HuH-7 (cell line): ENCODE measurements at places on chromosomes 11 and 22.

DNA sequence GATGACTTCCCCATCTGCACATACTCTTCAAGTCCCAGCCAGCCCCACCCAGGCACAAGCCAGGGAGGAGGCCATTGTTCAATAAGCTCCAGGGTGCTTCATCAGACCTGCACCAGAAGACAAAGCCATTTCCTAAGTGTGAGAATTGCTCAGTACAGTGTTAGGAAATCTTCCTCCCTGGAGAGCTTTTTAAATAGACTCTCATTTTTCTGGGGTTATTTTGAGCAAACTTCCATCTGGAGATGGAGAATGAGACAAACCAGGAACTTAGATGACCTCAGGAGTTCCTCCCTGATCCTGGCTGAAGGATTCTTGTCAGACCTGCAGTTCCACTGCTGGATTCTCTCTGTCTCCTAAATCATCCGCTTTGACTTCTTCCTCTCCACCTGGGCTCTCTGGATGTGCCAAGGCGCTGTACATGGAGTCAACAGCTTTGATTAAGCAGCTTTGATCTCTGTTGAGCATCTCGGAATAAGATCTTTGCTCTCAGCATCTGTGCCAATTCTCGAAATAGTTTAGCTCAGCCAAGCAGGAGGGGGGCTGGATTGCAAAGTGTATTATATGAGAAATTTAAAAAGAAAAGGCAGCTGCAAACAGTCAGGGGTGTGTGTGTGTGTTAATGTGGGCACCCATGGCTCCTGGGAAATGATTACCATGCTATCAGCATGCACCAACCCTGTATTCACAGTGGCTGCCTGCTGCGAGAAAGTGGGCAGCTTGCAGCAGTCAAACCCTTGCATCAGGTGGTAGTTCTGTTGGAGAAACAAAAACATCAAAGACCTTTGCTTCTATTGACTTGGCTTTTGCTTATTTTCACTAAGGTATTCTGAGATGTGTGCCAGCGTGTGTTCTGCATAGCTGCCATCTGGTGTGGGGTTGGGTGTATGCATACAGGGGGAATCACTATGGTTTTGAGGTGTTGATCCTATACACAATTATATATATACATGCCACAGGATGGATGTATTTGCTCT lies 70.2 kb upstream of the NAV2 start:
- DNase-seq, result no peak

GRCh38 chr22:28937206-28938025 lies 54.0 kb downstream of the ZNRF3 start:
- no peak for DNase-seq

DNA sequence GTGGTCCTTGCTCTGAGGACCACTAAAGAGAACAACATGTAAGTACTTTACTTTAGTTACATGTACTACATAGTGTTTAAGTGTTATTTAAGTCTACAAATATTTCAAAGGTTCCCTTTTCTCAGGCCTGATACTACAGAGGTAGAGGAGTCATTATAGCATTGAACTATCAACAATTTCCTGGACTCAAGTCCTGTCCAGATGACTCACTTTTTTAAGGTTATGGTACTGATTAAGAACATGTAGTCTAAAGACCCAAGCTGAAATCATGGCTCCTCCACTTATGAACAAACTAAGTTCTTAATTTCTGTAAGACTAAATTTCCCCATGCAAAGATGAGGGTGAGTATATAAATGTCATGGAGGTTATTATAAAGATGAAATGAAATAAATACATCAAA lies 74.7 kb downstream of the NARS2 start:
- DNase-seq, result no peak

GRCh38 chr11:70460964-70461363 lies 62.6 kb downstream of the CTTN start:
- no peak for DNase-seq

DNA sequence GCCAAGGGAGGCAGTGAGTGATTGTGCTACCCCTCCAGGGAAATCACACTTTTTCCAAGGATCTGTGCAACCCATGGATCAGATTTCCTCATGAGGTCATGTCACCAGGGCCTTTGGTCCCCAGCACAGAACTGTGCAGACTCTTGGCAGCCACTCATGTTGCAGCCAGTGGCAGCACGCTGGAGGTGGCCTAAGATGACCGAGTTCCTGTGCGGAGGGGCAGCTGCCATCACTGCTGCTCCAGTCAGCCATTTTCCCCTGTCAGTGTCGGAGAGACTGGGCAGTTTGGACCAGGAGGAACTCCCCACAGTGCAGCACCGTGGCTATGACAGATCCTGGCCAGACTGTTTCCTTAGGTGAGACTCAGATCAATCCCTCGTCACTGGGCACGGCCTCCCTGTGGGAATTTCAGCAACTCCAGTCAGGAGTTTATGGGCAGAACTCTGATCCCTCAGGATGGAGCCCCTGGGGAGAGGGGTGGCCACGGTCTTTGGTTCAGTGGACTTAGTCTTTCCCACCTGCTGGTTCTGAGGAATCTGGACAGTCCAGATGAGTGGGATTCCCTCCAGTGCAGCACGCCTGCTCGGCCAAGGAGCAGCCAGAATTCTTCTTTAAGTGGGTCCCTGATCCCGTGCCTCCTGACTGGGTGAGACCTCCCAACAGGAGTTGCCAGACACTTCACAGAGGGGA lies 194.6 kb upstream of the CARD18 start:
- DNase-seq, result no peak

GRCh38 chr11:40119661-40120060 lies 1339.8 kb downstream of the LRRC4C start:
- DNase-seq, result no peak
